ENCODE measurements at places on chromosomes 5 and 9. TPM values are rescaled to one million over a fixed set of nuclear protein-coding genes. Genes with fewer than 3 reads are reported as not detected.

Gene DMGDH
- total RNA-seq = 3.7 TPM

Gene RNF14
- total RNA-seq = 79.4 TPM

Gene ARSI
- total RNA-seq = 0.46 TPM

Gene KCNT1
- 12.2 TPM for total RNA-seq

Gene CHSY3
- 18.9 TPM for total RNA-seq

Gene FOXI1
- not detected for total RNA-seq

Gene CCDC180
- 16.1 TPM for total RNA-seq

Gene TLX3
- not detected for total RNA-seq

Gene KCNIP1
- 51.2 TPM for total RNA-seq

Gene NR5A1
- 0.69 TPM for total RNA-seq

Gene LCN2
- not detected for total RNA-seq

Gene FOXE1
- total RNA-seq = not detected

Gene PCAT7
- total RNA-seq = not detected

Gene CDC20B
- 1.6 TPM for total RNA-seq

Gene F12
- total RNA-seq = 7.4 TPM

Gene HAVCR1
- 0.23 TPM for total RNA-seq

Gene PRRT1B
- total RNA-seq = not detected

Gene SURF6
- total RNA-seq = 18.2 TPM

Gene GHR
- total RNA-seq = 6.0 TPM

Gene RASEF
- total RNA-seq = 1.4 TPM

Gene GLE1
- 21.9 TPM for total RNA-seq

Gene CD74
- 18.7 TPM for total RNA-seq

Gene ANKRD33B
- 1.8 TPM for total RNA-seq

Gene CD72
- 0.46 TPM for total RNA-seq

Gene ZNF883
- 29.1 TPM for total RNA-seq
